AG04449 (cell line): ENCODE measurements at places on chromosomes 6 and 20.

- DNase-seq: peak; percentile 42
Observed at GRCh38 chr20:46814366-46815232, 80.0 kb upstream of the EYA2 start.

GRCh38 chr6:107767637-107768036, 56.5 kb downstream of the SCML4 start:
- DNase-seq: no peak

- no peak for DNase-seq
Observed at GRCh38 chr20:24051160-24051559, 62.6 kb upstream of the GGTLC1 start.

DNA sequence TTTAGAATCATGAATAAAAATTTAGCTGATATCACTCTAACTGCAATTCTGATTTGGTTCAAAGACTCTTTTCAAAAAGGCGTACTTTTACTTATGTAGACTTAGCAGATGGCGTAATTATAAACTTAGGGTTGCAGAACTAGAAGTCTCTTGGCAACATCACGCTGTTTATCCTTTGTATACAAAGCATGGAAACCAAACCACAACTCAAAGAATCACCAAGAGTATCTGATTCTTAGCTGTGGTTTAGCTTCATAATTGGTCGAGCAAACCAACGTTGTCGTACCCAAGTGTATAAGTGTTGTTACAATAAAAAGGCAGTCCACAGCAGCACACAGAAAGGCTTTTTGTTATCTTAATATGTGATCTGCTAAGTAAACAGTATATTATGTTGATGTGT, 18.2 kb downstream of the STMND1 start:
- no peak for DNase-seq

GRCh38 chr20:34825530-34826362, at the start of gene NCOA6:
TSS of gene NCOA6 (minus strand) at chr20:34825651. CDS start at chr20:34782355, 43,296 bp downstream.
- DNase-seq: no peak

DNA sequence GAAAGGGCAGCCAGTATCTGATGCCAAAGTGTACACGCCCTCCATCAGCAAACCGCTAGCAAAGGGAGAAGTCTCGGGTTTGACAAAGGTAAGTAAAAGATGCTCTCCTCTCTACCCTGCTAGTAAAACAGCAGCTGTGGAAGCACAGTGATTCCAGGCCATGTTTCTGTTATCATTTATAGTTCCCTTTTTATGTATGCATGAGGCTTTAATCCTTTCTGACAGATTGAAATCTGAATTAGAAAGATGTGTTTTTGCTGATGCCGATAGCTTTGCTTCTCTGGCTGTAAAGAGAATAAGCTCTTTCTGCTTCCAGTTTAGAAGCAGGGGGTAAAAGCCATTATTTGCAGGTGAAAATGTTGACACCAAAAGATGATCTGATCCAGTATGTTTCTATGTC, 392.4 kb upstream of the SOX4 start:
- no peak for DNase-seq

GRCh38 chr6:7991536-7991935, 72.7 kb downstream of the BLOC1S5 start:
- no peak for DNase-seq

DNA sequence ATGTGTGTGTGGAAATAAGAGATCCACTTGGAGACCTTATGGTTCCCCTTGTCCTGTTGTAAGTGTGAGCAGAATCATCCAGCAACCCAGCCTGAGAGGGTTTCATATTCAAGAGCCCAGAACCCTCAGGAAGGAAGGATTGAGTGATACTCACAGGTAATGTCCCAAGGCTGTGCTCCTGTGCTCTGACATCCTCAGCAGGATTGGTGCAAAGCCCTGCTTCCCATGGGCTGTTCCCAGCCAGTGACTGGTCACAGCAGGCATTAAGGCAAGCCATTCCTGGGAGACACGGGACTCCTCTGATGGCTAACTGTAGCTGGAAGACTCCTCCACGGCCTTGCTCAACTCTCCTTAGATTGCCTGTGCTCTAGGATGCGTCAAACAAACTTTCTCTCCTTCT, 33.8 kb upstream of the HLA-G start:
- DNase-seq: no peak

DNA sequence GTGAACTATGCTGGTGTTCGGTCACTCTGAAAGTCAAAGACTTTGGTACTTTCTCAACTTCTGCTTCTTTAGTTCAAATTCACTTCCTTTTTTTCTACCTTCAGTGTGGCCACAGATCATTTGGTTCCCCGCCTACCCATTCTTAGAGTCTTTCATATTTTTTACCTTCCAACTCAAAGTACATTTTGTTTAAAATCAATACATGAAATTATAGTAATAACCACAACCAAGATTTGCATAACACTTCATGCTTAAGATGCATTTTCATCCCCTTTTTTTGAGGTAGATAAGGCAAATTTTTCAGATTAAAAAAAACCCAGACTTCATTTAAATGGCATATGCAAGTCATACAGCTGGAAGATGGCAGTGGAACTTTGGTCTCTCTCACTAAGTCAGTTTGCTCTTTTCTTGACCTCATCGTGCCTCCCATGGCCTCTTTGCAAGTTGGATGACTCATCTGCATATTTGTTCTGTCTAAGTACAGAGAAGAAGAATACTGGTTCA, 11.9 kb upstream of the CNR1 start:
- no peak for DNase-seq

GRCh38 chr6:109788687-109789086, 97.6 kb downstream of the FIG4 start:
- no peak for DNase-seq

- no peak for DNase-seq
Observed at GRCh38 chr20:23727016-23727415, 23.7 kb downstream of the CST1 start.

- no peak for DNase-seq
Observed at GRCh38 chr6:44021589-44022295, 105.5 kb downstream of the MRPL14 start.

DNA sequence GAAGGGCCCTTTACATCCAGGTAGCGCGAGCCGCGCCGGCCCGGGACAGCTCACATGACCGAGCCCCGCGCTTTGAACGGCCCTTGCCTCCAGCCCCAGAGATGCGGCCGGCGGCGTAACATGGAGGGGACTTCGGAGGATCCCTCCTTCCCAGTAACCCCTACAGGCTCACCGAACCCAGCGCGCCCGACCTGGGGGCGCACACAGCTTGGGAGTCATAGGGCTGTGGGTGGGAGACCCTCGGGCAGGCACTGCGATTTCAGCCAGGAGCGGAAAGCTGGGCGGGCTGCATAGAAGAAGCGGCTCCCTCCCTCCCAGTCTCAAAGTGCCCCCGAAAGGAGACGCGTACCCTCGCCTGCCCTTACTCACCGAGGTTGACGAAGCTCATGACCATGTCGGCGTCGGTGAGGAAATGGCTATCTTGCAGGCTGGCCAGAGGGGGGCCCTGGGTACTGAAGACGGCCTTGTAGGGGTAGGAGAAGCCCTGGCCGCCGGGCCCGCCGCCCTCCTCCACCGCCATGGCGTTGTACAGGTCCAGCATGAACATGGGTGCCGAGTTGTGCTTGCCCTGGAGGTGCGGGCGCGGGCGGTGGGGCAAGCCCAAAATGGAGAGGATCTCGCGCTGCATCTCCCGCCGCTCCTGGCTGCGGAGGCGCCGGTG, 975 bp downstream of the BMP7 start:
- no peak for DNase-seq

DNA sequence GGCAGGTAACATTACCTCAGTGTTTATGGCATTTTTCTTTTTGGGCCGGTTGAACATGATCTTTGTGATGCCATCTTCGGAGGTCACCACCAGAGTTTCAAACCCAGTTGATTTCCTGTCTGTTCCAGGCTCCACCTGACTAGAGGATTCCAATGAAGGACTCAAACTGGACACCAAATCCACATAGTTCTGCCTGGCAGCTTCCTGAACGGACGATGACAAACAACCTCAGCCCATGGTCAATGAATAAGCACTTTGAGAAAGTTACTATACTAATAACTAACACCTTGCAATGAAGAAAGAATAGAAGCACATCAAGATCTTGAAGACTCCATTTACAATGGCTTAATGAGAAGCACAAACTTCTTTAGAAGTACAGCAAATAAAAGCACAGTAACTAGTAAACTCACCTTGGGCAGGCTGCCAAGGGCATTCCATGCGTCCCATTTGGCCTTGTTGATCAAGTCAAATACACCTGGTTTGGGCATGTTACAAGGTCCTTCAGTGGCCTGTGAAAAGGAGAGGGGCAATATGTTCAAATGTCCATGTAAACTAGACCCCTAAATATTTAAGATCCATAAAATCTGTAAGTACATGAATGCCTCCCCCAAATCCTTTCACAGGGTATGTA, 4.9 kb downstream of the ECI2 start:
- DNase-seq: no peak

- DNase-seq: no peak
Observed at GRCh38 chr20:50276119-50277063, 85.8 kb downstream of the CEBPB start.

GRCh38 chr20:13927171-13927570, 63.2 kb downstream of the SEL1L2 start:
- no peak for DNase-seq

- no peak for DNase-seq
Observed at GRCh38 chr6:10391299-10391630, 23.6 kb downstream of the TFAP2A start.

DNA sequence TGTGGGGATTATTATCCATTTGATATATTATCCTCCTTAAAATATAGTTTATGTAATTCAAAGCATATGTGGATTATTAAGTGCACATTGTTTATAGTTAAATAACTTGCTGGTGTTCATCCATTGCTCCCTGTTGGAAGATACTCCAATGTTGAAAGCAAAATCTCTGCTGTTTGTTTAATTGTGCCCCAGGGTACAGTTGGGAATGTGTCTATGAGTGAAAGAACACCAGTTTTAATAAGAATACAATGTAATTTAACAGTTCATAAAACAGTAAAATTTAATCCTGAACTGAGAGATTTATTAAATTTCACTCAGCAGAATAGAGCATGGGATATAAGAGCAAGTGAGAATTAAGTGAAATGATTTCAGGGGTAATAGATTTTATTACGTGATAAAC, 364.9 kb downstream of the GRIK2 start:
- no peak for DNase-seq

- peak; percentile 54 for DNase-seq
Observed at GRCh38 chr6:84581494-84582259, 182.7 kb downstream of the TBX18 start.

DNA sequence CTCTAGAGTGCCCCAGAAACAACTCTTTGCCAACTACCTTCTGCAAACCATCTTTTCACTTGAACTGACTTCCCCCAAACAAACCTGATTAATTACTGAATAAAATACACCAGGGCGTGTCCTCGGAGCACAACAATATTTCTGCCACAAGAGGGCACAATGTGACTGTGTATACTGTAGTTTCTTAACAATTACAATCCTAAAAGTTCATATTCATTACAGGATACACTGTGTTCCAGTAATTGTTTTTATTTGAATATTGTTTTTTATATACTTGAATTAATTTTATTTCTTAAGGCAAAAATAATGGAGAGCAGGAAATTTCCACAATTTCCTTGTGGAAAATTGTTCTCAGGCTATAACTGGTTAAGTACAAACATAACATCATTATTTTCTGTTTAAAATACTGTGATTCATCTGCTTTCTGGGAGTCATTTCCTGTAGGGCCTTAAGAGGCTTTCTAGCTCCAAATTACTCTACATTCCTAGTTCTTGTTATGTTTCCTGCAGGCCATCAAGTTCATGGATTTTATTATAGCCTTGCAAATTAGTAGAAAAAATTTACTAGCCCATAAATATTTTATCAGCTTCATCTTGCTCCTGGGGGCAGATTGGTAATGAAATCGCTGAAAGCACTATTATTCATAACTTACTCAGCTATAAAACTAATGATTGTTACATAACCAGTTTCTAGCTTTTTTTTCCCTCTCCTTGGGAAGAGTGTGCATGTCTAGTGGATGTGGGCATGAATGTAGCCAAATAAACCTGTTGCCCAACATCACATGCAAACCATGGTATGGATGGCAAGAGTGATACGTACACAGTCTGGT, 51.9 kb upstream of the SLC22A16 start:
- peak; percentile 79 for DNase-seq

DNA sequence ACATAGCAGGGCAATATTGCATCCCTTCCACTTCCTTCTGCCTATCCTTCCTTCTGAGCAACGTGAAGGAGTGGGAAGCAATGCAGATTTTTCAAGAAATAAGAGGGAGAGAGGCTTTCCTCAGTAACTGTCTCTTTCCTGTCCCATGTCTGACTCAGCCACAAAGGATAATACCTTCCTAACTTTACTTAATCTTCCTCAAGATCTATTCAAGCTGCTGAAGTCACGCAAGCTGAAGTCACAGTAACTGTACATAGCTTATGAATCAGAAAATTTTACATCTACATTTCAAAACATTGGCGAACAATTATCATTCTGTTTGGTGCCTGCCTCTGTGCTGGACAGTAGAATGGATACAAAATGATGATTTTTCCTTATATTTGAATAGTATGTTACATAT, 86.4 kb upstream of the POU3F2 start:
- DNase-seq: peak; percentile 7

GRCh38 chr6:46356543-46356942, 134.7 kb downstream of the RCAN2 start:
- DNase-seq: no peak

DNA sequence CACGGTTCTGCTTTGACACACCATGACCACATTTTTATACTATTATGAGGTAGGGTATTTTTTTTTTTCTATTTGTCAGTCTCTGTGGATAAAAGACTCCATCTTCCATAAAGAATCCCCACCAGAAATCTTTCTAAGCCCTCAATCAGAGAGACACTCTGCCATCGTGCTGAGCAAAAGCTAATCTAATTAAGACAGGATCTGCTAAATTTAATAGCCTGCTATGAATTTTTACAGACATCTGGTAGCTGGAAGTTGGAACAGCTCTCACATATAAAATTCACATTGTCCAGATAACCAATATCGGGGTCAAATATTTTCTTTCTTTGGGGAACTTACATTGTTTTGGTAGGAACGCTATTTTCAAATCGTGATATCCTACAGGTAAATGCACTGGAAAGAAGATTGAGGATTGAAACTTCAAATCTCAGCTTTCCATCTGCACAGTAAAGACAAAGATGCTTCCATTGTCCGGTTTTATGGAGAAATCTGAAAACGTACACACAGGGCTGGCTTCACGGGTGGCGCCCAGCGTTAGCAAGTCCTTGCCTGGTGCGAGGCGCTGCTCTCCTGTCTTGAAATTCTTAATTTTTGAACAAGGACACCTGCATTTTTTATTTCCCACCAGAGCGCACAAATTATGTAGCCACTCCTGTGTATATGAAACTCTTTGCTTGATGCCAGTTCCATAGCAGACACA, 573.8 kb upstream of the NOX3 start:
- DNase-seq: no peak

GRCh38 chr6:7170117-7170732, 62.5 kb downstream of the RREB1 start:
- no peak for DNase-seq

- no peak for DNase-seq
Observed at GRCh38 chr20:47354464-47354713, 2.1 kb downstream of the ZMYND8 start.

- DNase-seq: no peak
Observed at GRCh38 chr6:1348675-1349074, 36.8 kb downstream of the FOXQ1 start.

- no peak for DNase-seq
Observed at GRCh38 chr6:32622545-32623401, 14.4 kb upstream of the HLA-DQA1 start.
